ENCODE measurements at places on chromosomes 5 and 9. TPM values are rescaled to one million over a fixed set of nuclear protein-coding genes. Genes with fewer than 3 reads are reported as not detected.

- DNase-seq = no peak
Measured at GRCh38 chr5:113152380-113152740, 175.8 kb downstream of the DCP2 start.

SIT1 gene
- 0.56 TPM for total RNA-seq

C9orf152 gene
- not detected for total RNA-seq

SOHLH1 gene
- total RNA-seq = not detected

- no peak for DNase-seq
Measured at GRCh38 chr9:1434052-1434767, 384.1 kb downstream of the DMRT2 start.

DNA sequence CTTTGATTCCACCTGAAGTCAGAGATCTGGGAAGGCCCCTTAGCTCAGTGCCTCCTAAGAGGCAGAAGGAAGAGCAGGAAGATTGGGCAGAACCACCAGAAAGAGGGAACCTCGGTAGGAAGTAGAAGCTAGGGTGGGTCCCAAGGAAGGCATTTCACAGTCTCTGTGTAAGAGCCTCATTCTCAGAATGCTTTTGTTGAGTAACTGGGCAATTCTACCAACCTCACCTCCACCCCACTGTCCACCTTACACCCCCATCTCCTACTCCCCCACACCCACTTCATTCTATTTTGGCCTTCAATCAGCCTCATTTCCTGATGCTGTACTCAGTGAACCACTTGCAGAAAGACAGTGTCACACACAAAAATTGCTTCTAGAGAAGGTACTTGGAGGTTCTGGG is 3.5 kb downstream of the HBEGF start:
- no peak for DNase-seq

- peak; percentile 78 for DNase-seq
Measured at GRCh38 chr9:131238402-131239021, 37.8 kb downstream of the FAM78A start.
